ENCODE measurements at places on chromosomes 3 and 15.

GRCh38 chr3:98823791-98824190, 60.7 kb downstream of the ST3GAL6 start:
- no peak for DNase-seq

DNA sequence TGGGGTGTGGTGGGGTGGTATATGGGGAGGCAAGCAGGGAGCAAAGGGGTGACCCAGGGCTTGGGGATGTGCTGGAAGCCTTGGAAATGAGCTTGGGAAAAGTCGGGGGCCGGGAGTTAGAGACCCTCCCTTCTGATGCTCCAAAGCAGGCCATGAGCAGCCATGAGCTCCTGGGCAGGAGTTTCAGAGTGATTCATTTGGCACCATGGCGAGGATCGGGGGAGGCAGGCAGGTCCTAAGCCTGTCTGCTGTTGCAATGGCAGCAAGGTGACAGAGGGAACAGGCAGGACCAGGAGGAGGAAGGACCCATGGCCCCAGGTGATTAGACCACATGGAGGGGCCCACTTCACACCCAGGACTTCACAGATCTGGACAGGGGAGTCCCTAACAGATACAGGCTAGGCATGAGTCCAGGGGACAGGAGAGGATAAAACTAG, 21.3 kb downstream of the RGMA start:
- DNase-seq = no peak

GRCh38 chr15:35746121-35746520, 200.2 kb upstream of the DPH6 start:
- peak; percentile 60 for DNase-seq

GRCh38 chr3:57652203-57652602, 40.7 kb downstream of the DENND6A start:
- DNase-seq = no peak

- no peak for DNase-seq
Observed at GRCh38 chr3:176119826-176120225, 1077.5 kb downstream of the TBL1XR1 start.

- DNase-seq = peak; percentile 52
Observed at GRCh38 chr15:91348752-91349500, 248.9 kb downstream of the SV2B start.

DNA sequence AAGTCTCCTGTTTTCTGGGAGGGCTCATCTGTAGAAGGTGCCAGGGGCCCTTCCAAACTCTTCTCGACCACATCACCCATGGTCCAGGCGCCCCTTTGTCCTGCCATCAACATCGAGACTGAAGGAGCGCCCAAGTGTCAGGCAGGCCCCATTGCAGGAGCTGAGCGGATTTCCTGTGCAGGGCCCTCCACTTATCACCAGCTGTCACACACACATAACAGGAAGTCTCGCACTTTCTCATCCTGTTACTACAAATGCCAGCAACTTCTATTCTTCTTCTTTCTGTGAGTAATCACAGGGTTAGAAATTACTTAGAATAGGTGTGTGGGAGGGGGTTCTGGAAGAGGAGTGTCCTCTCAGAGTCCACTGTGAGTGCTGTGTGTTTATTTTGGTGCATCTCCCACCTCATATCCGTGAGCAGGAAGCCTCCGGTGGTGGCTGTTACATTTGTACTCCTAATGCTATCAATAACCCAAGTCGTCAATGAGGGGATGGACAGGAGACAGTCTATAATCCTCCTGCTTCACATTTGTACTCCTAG, at the start of gene KLHL6:
KLHL6 (minus strand) TSS at position 166 of the 541 bp plus-strand sequence; CDS start at position 113, 53 bp downstream.
- no peak for DNase-seq

DNA sequence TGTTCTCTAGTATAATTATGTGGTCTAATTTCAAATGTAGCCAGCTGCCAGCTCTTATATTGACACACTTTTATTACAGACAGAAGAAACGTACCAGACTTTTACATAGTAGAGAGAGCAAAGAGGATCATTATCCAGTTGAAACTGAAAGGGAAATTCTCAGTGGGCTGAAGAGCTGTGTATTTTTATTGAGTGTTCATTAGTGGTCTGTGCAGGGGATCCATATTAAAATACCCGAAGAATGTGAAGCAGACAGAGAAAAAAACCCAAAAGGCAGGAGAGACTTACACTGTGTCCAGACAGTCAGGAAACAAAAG, 41.3 kb downstream of the MYRIP start:
- no peak for DNase-seq

DNA sequence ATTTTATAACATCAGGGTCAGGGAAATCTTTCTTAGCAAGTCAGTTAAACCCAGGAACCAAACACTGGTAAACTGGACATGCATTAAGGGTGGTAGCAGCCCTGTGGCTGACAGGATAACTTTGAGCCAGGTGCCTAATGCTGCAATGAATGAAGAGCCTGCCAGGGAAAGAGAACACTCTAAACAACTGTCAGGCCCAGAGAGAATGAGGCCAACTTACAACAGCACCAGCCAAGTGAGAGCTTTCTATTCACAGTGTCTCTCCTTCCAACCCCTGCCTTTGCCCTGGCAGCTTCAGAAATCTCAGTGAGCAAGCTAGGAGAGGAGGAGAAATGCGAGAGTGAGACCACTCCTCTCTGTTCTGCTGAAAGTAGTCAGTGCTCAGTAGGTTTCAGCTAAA, 50.4 kb upstream of the ATP2C1 start:
- no peak for DNase-seq

- DNase-seq = no peak
Observed at GRCh38 chr15:85753261-85753660, 41.5 kb downstream of the KLHL25 start.

- peak; percentile 43 for DNase-seq
Observed at GRCh38 chr3:184361532-184361931, at the start of the genes CLCN2 and POLR2H. CLCN2 (minus strand) TSS chr3:184361605; CDS start chr3:184361479, 126 bp downstream. POLR2H (plus strand) TSS chr3:184361710; CDS start chr3:184363493, 1,783 bp downstream.

DNA sequence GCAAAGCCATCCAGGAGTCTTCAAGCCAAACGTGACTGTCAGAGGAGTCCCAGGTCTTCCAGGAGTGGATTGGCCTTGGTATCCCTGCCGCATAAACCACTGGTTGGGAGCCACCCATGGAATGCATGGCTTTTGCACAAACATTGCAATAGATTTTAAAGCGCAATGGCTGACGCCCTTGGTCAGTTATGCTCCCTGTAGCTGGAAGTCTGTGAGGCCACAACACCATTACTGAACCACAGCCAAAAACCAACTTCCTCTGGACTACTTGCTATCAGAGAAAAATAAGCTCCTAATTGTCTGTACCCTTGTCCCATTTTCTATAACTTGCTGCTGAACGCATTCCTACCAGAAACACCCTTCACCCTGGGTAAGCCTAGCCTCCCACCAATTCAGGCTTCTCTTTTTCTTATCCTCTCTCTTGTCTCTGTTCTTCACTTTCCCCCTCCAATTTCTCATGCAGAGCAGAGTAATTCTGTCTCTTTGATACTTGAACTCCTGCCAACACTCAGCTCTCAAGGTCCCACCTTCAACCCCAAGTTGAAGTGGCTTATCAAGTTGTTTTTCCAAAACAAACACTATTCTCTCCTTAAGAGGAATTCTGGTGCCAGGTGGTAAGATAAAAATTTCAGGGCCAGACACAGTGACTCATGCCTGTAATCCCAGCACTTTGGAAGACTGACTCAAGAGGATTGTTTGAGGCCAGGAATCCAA, 176.4 kb upstream of the UBE2E1 start:
- DNase-seq = peak; percentile 32

DNA sequence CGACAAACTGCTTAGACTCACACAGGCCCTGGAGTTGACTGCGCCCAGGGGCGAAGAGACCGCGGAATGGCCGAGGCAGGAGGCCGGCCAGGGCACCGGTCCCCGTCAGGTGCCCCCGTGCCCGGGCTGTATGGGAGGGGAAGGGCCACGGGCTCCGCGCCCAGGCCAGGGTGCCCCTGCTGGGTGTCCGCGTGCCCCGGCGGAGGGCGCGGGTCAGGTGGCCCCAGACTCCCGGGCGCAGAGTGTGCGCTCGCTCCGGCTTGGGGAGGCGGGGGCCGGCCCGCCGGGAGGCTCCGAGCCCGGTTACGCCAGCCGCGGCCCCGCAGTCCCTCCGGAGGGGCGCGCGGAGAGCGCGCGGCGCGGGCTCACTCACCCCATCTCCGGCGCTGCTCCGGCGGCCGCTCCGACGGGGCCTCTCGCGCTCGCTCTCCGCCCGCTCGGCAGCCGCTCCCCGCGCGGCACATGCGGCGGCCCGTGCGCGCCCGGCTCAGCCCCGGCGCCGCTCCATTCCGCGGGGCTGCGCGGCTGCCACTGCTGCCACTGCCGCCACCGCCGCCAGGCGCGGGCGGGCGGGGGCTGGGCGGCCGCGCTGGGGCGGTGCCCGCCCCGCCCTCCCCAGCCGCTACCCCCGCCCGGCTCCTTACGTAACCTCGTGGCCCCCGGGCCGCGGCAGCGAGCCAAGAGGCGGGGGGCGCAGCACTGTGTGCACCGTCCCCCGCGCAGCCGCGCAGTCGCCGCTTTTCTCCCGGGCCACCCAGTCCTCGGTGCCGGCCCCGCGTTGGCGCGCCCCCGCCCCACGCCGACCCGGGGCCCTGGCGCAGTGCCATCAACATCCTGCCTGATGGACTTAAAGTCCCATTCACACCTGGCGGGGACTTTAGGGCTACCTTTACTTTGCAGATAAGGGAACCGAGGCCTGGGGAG, at the start of gene HOMER2:
HOMER2 (minus strand) TSS at position 563 of the 924 bp plus-strand sequence; CDS start at position 378, 185 bp downstream.
- DNase-seq = peak; percentile 29

DNA sequence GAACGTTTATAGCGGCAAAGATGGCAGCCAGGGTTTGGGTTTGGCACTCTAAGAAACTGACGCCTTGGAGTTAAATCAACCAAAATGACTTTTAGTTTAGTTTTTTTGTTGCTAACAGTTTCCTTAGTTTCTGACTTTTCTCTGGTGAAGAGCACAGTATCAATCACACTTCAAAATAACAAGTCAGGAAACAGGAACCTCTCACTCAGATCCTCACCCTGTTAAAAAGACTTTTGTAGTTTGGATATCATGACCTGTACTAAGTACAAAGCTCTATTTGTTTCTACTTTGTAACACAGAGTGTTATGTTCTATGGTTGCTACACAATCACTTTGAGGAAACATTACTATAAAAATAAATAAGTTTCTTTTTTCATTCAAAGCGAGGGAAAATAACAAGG, 51.1 kb downstream of the ATP10A start:
- no peak for DNase-seq

GRCh38 chr3:128753715-128754114, 27.7 kb downstream of the RAB7A start:
- no peak for DNase-seq

DNA sequence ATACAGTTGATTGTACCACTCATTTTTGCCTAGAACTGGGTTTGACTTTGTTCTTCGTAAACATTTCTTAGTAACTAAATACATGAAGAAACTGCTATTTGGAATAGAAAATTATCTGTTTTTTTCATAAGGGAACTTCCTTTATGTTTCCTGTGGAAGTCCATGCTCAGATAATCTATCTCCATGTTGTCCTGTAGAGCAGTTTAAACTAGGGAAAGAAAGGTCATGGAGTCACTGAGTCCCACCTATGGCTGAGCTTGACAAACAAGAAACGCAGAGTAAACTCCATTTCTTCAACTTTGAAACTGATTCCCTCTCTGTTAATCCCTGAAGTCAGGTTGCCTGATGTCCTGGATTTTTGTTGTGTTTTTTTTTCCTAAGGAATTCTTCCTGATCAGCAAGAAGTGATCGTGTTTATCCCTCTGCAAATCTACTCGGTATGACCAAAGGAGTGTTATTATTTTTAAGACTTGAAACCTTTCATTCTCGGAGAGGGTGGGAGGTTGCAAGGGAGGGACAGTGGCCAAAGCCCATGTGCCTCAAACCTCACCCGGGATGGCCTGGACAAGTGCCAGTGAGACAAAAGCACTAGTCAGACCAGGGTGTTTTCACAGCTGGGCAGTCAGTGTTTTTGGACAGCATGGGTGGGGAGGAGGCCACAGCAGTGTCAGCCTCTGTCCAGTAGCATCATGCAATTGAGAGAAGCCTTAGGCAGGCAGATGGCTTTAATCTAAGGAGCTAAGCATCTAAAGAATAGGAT, 129.8 kb upstream of the PHLDB2 start:
- DNase-seq = peak; percentile 77

DNA sequence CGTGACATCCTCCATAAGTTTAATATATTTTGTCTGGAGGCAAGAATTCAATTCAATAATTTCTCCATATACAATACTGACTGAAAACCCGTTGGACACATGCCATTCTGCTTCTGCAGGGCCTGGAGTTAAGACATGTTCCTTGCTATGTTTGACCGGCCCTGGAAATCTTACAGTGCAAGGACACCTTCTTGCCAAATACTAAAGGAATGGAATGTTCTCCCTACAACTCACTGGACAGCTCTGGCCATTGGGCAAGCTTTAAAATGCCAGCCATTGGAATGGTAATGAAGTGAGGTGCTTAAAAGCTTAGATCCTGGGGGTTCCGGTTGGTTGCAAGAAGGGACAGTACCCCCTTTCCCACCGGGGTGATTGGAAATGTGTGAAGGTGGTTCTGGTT, 329.8 kb upstream of the PROK2 start:
- DNase-seq = no peak

DNA sequence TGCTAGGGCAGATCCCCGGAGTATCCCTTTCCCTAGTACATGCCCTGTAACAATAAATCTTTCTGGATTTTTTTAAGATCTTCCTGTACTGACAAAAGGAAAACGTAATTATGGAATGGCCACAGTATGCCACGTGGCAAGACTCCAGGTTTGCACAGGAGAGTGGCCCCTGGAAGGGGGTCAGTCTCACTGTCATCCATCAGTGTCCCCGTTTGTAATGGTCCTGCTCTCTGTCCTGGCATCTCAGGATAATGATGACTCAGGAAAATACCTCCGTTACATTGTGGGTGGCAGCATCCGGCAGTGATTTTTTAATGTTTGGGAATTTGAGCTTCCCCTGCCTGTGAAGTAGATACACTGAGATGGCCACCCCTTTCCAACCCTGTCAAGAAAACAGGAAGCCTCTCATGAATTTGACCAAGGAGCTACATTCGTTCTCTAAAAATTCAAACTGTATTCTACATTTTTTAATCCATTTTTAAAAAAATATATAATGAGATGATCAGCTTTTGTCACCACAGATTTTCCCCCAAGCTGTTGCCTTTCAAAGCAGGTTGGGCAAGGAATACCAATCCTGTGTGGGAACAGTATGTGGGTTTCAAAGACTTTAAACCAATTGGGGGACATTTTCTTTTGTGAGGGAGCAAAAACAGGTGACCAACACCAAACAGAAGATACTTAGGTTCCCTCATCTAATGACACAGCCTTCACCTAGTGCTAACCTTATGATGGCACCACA, 110.4 kb downstream of the C3orf70 start:
- no peak for DNase-seq

- DNase-seq = no peak
Observed at GRCh38 chr3:194748225-194748624, 62.5 kb downstream of the FAM43A start.

DNA sequence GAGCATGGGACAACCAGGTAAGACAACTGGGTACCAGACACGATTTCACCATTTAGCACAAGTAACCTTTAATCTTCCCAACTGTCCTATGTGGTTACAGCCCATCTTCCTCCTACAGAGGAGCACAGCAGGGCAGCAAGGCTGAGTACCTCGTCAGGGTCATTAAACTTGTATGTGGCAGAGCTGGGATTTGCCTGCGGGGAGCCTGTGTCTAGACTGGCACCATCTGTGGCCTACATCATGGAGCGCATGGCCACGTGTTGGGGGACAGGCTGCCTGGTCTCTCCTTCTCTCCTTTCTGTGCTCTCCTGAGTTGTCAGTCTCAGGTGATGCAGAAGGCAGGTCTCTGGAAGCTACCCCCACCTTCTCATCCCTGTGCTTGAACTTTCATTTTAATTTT, 32.2 kb downstream of the GOLGA6A start:
- DNase-seq = no peak
